ENCODE measurements at places on chromosomes 1 and 21.
A peak's percentile ranks its signal among the peaks of the same experiment; 100 is the strongest.

DNA sequence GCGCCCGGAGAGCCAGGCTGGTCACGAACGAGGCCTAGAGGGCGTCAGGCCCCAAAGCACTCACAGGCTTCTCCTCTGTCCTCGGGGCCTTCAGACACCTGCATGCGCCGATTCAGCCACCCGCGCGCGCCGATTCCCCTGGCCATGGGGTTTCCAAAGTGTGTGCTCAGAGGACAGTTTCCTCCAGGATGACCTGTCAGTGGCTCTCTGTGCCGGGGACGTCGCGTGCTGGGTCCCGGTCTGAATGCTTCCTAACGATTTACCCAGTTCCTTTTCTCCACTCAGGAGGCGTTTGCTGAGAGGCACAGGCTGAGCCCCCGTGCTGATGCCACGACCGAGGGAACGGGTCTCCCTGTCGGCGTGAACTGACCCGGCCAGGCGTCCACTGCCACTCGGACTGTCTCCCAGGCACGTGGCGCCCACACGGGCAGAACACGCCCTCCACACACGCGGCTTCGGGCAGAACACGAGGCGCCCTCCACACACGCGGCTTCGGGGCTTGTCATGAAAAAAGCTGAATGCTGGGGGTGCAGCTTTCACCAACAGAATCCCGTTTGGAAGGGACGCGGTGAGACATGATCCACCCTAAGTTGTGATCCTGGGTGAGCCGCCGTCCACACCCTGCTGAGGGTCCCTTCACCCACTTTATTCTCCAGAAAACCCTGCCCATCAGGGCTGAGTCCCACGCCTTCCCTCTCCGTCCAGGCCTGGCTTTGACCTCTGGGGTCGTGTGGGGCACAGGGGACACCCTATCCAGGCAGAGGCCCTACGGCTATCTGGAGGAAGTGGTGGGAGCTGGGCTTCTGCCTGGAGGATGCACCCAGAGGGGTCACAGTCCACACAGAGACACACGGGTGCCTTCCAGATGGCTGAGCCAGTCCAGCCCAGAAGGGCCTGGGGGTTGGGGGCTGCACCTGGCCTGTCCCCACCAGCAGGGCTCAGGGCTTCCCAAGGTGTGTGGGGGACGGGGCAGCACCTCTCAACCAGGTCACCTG is 56.1 kb downstream of the COL6A1 start:
- H3K36me3 ChIP-seq: no peaks in the 10 kb centered on the region
- H3K27me3 ChIP-seq: no peaks in the 10 kb centered on the region
- H3K4me1 ChIP-seq: no peaks in the 10 kb centered on the region
- DNase-seq: no peak

GRCh38 chr1:33971913-33972312 is 108.0 kb downstream of the HMGB4 start:
- no peak for DNase-seq
- no peaks in the 10 kb centered on the region for H3K36me3 ChIP-seq
- no peak overlapping the region for H3K27ac ChIP-seq
- H3K4me1 ChIP-seq: no peaks in the 10 kb centered on the region

- no peaks in the 10 kb centered on the region for H3K36me3 ChIP-seq
These were observed 69.6 kb downstream of the PIK3R3 start for GRCh38 chr1:46062651-46063319.

DNA sequence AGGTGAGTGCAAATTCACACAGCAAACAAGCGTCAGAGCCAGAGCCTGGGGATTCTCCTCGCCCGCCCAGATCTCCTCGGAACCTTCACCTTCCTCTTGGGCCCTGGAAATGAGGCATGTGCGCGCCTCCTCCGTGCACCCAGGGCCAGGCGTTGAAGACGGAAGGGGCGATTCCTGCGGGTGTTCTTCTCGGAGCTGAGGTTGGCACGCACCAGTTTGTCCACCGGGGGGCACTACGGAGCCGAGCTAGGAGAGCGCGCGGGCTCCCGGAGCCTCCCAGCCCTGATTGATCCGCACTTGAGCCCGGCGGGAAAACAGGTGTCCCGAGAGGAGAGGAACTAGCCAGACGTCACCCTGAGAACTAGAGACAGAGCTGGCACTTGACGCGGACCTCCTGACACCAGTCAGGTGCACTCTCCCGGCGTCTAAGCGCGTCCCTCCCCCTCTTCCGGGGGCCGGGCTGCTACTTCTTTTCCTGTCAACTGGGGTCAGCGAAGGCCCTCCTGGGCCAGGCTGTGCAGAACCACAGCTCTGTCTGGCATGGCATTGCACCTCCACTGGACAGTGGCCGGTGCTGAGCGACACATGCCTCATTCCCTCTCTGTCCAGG is 18.3 kb upstream of the SERINC2 start:
- no peak overlapping the region for H3K27ac ChIP-seq
- no peaks in the 10 kb centered on the region for H3K27me3 ChIP-seq
- DNase-seq: peak; percentile 83

- no peak overlapping the region for H3K27ac ChIP-seq
- H3K4me1 ChIP-seq: peaks cover 76% of the 10 kb centered on the region
- DNase-seq: no peak
- peak overlapping the region; percentile 31 for H3K4me3 ChIP-seq
- no peaks in the 10 kb centered on the region for H3K36me3 ChIP-seq
- no peaks in the 10 kb centered on the region for H3K27me3 ChIP-seq
These were observed 569 bp upstream of the CAPN2 start for GRCh38 chr1:223711747-223712193.
